ENCODE measurements at places on chromosomes 3 and 15. TPM values are rescaled to one million over a fixed set of nuclear protein-coding genes. Genes with fewer than 3 reads are reported as not detected.

The A4GNT gene
- not detected for total RNA-seq

The KCNAB1 gene
- total RNA-seq: 5.9 TPM

DNA sequence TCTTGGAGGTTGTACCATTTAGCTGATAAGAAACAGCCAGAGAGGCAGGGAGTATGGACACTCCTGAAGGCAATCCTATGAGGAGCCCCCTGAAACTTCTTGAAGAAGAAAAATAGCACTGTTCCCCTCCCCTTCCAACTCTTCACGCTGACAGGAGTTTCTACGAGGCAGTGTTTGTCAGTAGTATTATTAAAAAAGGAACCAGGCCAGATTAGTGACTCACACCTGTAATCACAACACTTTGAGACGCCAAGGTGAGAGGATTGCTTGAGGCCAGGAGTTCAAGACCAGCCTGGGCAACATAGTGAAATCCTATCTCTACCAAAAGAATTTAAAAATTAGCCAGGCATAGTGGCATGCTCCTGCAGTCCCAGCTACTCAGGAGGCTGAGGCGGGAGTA is 38.7 kb downstream of the WWTR1 start:
- peaks cover 81% of the 10 kb centered on the region for H3K4me1 ChIP-seq
- no peak overlapping the region for H3K4me3 ChIP-seq

GRCh38 chr3:36434687-36435426 is 54.6 kb downstream of the STAC start:
- no peak overlapping the region for H3K4me3 ChIP-seq
- H3K27ac ChIP-seq: no peak overlapping the region
- H3K36me3 ChIP-seq: no peaks in the 10 kb centered on the region
- H3K27me3 ChIP-seq: no peaks in the 10 kb centered on the region
- no peak for DNase-seq
